ENCODE measurements at places on chromosomes 1 and 21.

- no peak for DNase-seq
Observed at GRCh38 chr1:209870151-209870831, 42.5 kb downstream of the UTP25 start.

GRCh38 chr1:167629681-167630567 is at the start of gene RCSD1:
TSS of gene RCSD1 (plus strand) at chr1:167630232. CDS start at chr1:167630424, 192 bp downstream.
- peak; percentile 73 for DNase-seq

DNA sequence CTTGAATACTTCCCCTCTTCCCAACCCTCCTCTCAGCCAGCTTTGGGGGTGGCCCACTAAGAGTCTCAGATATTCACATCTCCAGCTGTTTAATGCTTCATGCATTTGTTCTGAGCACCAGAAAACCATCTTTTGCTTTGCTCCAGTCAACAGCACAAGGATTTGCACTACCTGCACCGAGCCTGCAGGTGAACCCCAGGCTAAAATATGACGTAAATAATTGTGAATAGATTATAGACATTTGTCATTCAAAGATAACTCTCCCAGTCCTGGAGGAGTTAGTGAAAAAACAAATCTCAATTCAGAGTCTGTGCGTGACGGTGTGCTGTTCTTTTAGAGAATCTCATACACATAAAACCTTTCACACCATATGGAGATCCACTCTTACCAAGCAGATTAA is 7.4 kb downstream of the CD247 start:
- DNase-seq, result no peak

DNA sequence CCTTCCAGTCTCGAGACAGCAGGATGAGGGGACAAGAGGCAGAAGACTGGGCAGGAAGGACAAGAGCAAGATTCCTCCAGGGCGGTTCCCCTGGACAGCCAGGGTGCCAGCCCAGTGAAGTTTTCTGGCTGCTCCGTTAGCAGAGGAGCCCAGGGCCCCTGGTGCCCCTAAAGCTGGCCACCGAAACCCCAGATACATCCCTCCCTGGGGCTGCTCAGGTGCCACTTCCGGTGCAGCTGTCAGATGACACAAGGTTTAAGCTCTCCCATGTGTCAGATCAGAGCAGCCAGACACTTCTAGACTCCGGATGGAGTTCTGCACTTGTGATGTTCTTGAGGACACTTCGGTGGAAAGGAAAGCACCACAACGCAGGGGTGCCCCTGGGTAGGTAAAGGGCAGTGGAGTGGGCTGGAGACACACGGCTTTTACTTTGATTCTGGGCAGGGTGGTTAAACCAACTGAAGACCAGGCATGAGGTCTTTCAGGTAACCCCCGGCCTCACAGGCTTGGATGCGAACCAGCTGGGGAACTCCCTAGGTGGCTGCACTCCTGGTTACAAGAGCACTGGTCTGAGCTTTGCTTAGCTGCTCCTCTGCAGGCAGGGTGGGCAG is 85.7 kb downstream of the ITPKB start:
- no peak for DNase-seq

- no peak for DNase-seq
Observed at GRCh38 chr1:184759651-184760050, 5.0 kb upstream of the EDEM3 start.

DNA sequence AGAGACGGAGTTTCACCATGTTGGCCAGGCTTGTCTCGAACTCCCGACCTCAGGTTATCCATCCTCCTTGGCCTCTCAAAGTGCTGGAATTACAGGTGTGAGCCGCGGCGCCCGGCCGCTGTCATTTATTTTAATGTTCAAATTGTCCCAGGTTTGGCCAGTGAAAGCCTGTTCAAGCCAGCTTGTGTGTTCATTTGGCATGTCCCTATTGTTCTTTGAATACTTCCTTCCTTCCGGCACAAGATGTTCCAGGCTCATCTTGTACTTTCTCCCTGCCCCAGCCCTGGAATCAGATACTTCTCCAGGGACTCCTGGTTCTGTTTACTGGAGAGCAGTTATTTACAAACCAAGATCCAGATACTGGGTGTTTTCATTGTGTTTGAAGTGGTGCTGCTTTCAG is 37.0 kb downstream of the ZBTB8B start:
- DNase-seq, result no peak

DNA sequence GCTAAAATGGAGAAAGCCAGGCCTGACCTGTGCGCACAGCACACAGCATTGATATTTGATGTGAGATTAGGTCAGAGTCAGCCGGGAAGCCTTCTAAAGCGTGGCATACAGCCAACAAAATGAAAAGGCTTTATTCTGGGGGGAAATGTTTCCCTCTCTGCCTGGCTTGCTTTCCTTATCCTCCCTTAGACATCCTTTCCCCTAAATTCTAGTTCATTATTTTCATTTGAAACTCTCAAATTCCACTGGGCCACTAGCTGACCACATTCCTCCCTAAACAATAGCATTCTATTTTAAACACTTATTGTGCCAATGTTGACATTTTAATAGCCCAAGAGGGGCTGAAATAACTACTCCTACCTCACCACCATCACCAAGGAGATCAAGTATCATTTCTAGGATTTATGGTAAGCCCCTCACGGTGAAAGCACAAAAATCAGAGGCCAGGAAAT is 49.4 kb downstream of the LEPR start:
- no peak for DNase-seq
